ENCODE measurements at places on chromosomes 11 and 22.

- DNase-seq: no peak
Observed at GRCh38 chr22:49545606-49546005, 282.1 kb downstream of the BRD1 start.

GRCh38 chr22:50105208-50106100, 15.6 kb downstream of the MOV10L1 start:
- peak; percentile 20 for DNase-seq

DNA sequence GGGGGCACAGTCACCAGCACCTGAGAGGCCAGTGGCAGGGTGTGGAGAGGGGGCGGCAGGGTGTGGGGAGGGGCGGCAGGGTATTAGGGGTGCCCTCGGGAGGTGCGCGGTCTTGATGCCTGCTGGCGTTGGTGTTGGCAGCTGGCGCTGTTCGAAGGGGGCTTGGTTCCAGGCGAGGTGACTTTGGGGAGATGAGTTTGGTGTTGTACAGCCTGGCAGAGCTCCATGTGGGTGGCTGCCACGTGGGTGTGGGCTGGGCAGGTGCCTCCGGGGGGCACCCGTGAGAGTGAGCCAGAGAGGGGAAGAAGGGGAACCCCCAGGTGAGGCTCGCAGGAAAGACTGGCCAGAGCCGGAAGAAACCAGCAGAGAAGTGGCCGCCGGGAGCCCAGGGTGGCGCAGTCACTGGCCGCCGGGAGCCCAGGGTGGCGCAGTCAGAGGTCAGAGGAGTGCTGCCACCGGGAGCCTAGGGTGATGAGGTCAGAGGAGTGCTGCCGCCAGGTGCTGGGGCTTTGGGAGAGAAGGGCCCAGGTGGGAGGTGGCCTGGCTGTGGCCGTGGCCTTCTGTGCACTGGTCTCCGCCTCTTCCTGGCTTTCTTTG, 44.7 kb downstream of the MUC6 start:
- DNase-seq: no peak

- DNase-seq: no peak
Observed at GRCh38 chr11:2843551-2843950, 42.0 kb downstream of the CDKN1C start.

- peak; percentile 96 for DNase-seq
Observed at GRCh38 chr11:20112291-20113148, 47.8 kb downstream of the DBX1 start.

- DNase-seq: peak; percentile 93
Observed at GRCh38 chr11:72758304-72758689, 6.1 kb upstream of the ARAP1 start.

GRCh38 chr11:16895306-16895705, 118.9 kb downstream of the PLEKHA7 start:
- DNase-seq: peak; percentile 24

DNA sequence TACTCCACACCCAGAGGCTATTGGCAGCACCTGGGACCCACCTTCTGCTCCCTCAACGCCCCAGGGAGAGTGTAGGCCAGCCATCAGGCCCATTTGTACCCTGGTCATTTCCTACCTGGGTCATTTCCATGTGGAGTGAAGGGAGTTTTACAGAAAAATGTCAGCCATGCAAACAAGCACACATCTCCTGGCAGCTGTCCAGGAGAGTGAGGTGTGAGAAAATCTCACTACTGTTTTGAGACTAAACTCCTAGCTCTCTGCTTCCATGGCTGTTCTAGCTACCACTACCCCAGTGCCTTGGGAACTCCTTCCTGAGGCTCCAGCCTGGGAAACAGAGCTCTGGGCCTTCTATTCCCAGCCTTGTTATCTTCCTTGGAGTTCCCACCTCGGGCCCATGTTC, 2.8 kb upstream of the TMPRSS13 start:
- no peak for DNase-seq

DNA sequence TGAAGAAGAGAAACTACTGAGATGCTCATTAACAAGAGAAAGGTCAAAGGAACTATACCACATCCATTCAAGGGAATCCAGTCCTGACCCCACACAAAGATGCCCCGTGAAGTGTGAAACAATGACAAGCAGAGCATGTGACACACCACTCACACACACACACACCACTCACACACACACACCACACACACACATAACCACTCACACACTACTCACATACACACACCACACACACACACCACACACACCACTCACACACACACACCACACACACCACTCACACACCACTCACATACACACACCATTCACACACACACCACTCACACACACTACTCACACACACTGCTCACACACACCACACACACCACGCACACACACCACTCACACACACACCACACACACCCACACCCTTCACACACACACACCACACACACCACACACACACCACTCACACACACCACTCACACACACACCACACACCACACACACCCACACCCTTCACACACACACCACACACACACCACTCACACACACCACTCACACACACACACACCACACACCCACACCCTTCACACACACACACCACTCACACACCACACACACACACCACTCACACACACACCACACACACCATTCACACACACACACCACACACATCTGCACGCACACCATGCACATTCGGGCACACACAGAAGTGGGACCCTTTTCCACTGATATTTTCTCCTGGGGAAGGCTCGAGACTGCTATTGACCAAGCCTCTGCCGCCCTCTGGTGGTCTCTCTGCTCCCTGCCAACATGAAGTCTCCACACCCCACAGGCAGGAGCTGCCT, 32.0 kb upstream of the COMT start:
- DNase-seq: peak; percentile 82

DNA sequence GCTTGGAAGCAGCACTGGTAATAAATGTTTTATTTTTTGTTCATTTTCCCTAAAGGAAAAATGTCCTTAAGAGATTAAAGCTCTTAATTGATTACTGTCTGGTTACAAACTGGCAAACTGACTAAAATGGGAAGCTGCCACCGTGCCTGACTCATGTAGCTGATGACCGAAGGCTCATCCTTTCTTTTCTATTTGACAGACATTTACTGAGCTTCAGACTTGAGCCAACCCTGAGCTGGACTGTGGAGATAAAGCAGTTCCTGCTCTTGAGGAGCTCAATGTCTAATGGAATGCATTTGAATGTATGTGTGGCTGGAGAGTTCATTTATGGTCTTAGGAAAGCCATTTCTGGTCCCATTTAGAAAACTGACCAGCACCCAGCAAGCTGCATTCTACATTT, 91.3 kb downstream of the RNF169 start:
- no peak for DNase-seq

DNA sequence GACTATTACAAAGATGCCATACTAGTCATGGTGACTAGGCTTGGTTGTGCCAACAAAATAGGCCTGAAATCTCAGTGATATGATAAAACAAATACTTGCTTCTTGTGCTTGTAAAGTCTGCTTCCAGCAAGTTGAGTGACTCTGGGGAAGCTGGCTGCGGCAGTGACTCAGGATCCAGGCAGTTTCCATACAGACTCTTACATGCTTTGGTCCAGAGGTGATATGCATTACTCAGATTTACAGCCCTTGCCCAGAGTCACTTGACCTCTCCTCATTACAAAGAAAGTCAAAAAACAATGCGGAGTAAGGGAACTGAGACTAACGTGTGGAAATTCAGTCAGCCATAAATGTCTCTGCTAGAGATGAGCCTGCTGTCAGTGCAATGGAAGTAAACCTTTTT, 387.5 kb downstream of the KCNA4 start:
- DNase-seq: no peak

- DNase-seq: no peak
Observed at GRCh38 chr22:20545681-20546521, 38.5 kb downstream of the MED15 start.

- DNase-seq: peak; percentile 35
Observed at GRCh38 chr11:39374963-39375698, 2084.3 kb downstream of the LRRC4C start.

DNA sequence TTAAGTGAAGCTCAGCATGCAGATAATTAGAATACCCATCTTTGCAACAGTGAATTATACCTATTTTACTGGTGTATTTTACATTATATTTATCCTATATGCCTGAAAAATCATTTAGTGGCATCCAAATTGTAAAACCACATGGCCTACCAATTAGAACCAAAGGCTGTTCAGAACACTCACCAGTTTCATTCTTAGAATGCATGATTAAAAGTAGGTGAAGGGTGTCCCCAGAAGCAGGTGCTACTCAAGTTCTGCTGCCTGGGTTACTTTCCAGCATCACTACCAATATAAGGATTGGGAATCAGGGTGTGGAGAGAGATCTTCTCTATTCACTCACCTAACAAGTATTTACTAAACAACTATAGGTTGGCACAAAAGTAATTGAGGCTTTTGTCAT, 103.3 kb downstream of the SGSM3 start:
- no peak for DNase-seq

DNA sequence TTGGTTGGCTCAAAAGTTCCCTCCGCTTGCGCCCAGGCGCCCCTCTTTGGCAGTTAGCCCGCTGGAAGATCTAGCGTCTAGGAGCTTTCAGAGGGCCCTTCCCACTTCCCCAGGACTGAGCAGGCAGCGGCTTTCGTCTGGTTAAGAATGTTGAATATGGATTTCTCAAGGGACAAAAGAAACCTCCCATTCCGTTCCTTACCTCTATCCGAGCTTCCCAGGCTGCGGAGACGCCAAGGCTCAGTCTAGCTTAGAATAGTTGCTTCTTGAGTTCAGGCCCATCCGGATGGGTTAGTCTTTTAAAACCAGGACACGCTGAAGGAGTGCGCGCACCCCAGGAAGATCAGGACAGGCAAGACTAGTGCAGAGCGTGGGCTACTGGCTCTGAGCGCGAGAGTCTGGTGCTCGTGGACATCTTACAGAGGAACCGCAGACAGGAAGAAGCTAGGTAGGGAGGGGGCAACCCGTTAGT, 1.6 kb downstream of the NELL1 start:
- DNase-seq: no peak

DNA sequence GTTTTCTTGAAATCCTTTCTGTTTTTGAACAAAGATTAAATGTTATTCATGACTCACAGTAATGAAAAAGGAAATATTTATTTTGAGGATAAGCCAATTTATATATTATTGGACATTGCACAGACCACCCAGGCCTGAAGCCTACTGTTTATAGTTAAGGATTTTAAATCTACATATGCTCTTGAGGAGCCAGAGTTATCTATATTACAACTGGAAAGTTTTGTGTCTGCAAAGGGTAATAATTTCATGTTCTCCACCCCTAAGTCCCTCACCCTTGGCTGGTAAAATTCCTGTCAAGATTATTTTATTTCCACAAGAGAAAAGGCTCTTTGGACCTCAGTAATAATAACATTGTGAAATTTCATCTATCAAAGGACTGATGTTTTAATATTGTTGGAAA, 228.2 kb downstream of the TMEM135 start:
- no peak for DNase-seq

DNA sequence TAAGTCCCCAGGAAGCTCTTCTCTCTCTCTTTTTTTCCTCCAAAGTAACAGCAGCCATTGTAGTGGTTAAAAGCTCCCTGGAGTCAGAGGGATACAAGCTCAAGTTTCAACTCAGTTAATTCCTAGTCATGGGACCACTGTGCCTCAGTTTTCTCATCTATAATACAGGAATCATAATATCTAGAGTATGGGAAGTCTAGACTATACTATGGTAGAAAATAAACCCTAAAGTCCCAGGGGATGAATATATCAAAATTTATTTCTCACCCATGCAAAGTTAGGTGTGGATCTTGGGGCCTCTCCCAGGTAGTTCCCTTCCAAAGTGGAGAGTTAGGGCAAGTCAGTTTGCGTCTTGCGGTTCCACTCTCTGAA, 33.7 kb downstream of the C11orf58 start:
- DNase-seq: no peak

DNA sequence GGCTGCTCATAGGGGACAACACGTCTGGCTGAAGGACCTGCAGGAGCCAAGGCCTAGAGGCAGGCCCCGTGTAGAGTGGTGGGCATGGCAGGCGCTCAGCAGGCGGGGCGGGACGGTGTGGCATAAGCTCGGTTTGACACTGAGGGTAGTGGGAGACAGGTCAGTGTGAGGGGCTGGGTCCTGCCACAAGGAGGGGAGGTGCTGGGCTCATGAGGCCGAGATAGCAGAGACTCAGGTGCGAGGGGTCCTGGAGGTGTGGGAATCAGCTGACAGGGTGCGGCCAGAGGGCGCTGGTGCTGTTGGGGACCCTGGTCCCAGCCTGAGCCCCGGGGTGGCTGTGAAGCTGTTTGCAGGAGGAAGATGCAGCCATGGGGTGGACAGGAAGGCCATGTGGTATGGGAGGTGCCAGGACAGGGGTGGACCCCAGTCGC, 6.7 kb downstream of the SLC22A12 start:
- no peak for DNase-seq

DNA sequence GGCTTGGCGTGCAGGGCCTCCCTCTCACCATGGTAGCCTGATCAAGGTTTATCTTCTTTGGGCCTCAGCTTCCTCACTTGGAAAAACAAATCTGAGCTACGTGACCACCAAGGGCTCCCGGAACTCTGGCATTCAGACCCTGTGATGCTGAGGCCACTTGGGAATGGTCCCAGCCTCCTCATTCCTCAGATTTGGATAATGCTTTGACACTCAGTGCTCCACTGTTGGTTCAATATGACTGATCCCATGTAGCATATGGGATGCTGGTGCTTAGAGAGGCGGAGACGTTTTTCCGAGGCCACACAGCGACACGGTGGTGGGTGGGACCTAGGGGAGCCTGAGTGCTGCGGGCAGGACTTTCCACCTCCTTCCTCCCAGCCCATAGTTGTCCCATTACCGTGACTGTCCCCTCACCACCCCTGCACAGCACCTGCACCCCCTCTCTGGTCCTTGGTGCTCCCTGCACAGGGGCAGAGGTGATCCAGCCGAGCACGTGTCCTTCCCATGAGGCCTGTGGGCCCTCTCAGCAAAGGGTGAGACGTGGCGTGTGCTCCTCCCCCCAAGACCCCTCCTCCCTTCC, 23.1 kb downstream of the MB start:
- no peak for DNase-seq

- DNase-seq: no peak
Observed at GRCh38 chr22:42860968-42861367, 3.9 kb upstream of the ARFGAP3 start.

DNA sequence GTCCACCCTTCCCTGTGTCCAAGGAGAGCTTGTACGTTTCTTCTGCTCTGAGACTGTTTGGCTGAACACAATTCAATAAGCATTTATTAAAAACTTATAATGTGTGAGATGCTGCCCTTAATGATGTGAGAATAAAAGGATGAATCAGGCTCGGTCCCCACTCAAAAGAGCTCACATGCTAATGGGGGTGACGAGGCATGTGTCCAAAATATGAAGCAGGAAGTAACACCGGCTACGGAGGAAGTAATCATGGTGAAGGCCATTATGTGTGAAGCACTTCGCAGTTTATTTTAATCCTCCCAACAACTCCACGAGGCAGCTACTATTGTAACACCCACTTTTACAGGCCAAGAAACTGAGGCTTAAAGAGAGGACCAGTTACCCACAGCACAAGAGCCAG, 3.4 kb upstream of the RASD2 start:
- no peak for DNase-seq

- no peak for DNase-seq
Observed at GRCh38 chr11:116217441-116217840, 555.3 kb downstream of the BUD13 start.

DNA sequence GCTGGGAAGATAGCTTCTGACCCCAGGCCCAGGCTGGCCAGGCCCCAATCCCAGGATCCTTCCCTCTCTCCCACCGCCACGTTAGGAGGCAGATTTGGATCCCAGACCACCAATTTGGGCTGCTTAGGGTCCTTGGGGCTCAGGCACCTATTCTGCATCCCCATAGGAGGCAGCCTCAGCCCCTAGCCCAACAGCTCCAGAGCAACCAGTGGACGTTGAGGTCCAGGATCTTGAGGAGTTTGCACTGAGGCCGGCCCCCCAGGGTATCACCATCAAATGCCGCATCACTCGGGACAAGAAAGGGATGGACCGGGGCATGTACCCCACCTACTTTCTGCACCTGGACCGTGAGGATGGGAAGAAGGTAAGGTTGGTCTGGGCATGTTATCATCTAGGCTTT, 16.1 kb downstream of the TUB start:
- no peak for DNase-seq
